Cerebellum (tissue), 4 donors: ENCODE measurements at places on chromosomes 3 and 15.

- no peak for DNase-seq
These were observed 8.0 kb downstream of the IGSF10 start for GRCh38 chr3:151452841-151453240.

GRCh38 chr15:23484870-23485269 is 37.8 kb upstream of the GOLGA6L2 start:
- no peak for DNase-seq

DNA sequence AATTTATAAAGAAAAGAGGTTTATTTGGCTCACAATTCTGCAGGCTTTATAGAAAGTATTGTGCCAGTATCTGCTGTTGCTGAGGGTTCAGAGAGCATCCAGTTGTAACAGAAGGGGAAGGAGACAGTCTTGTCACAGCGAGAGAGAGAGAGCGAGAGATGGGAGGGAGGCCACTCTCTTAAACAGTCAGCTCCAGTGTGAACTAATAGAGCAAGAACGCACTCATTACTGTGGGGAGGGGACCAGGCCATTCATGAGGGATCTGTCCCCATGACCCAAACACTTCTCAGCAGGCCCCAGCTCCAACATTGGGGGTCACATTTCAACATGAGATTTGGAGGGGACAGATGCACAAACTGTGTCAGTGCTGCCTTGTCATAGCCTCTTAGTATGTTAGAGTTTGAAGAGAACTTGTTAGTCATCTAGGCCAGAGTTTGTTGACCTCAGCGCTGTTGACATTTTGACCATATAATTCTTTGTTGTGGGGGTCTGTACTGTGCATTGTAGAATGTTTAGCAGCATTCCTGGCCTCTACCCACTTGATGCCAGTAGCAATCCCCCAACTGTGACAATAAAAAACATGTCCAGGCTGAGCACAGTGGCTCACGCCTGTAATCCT is 15.3 kb downstream of the STARD9 start:
- no peak for DNase-seq

DNA sequence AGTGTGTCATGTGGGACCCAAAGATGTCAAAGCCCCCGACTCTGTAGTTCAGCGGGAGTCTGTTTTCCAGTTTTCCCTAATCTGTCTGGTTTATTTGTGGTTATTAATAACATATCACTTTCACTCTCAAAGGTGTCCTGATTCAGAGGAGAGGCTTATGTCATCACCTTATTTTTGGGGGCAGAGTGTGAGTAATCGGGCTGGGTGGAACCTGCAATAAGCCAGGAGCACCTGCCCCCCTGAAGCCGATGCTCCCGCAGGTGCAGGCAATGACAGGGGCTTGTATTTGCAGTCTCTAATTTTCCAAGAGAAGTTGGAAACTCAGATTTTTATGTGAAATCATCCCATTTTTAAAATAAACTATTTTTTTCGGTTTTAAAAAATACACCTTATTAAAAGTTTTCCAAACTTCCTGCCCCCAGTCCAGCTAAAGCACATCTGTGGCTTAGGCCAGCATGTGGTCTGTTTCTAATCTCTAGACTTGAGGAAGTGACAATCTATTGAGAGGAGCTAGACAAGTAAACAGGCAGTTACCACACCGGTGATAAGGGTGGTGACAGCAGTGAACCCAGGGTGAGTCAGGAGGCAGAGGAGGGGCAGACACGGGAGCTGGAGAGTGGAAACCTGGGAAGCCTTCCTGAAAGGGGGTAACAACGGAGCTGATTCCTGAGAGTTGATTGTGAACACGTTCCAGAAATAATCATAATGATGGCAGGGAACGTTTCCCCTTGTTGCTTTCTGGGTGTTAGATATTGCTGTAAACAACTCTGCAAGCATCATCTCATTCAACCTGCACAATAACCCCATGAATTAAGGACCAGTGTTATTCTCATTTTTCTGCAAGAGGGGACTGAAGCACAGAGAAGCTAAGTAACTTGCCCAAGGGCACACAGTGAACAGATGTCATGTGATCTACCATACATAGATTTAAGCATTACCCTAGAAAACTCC is 37.2 kb downstream of the BHLHE40 start:
- DNase-seq: no peak

GRCh38 chr15:72796210-72796514 is 12.6 kb upstream of the ADPGK start:
- no peak for DNase-seq

DNA sequence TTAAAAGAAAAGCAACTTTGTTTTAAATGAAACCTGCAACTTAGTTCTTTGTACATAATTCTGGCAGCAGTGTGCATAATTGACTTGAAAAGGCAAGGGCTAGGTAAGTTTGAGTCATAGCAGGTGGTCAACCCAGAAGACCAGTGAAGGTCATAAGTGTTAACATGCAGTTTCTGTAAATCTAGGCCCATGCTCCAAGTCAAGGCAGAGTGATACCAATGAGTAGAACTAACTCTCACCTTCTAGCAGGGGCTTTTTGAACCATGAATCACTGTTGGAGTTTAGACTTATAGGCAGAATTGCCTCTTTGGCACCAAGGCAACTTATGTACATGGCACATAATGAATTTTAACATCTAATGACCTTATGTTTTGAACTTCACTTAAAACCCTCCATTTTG is 29.5 kb upstream of the IL20RB start:
- no peak for DNase-seq

GRCh38 chr3:72245183-72245811 is 460.3 kb upstream of the PROK2 start:
- peak; percentile 42 for DNase-seq

- no peak for DNase-seq
These were observed 270.6 kb upstream of the HES1 start for GRCh38 chr3:193865339-193865738.

- no peak for DNase-seq
These were observed 37.2 kb upstream of the PRR20G start for GRCh38 chr3:127324913-127325628.

DNA sequence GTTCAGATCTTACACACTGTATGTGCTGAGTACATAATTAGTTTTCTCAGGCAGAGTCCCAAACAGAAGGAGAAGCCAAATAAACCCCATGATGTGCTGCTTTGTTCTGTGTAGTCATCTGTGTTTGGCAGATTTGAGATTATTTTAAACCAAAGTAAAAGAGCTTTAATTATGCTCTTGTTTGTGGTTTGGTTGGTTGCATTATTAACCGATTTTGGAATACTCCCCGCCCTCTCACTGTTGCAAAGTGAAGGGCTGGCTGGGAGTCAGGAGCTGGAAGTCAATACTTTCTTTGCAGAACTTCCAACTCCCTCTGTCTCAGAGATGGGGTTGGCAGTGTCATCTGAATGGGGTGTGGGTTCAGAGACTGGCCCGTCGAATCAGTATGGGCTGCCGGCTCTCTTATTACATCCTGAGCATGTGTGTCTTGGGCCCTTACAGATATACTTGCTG is 34.4 kb downstream of the SLCO3A1 start:
- no peak for DNase-seq

- DNase-seq: no peak
These were observed 234.8 kb upstream of the WNT5A start for GRCh38 chr3:55721716-55722484.

- DNase-seq: no peak
These were observed 51.3 kb upstream of the MTMR10 start for GRCh38 chr15:31042751-31043150.

DNA sequence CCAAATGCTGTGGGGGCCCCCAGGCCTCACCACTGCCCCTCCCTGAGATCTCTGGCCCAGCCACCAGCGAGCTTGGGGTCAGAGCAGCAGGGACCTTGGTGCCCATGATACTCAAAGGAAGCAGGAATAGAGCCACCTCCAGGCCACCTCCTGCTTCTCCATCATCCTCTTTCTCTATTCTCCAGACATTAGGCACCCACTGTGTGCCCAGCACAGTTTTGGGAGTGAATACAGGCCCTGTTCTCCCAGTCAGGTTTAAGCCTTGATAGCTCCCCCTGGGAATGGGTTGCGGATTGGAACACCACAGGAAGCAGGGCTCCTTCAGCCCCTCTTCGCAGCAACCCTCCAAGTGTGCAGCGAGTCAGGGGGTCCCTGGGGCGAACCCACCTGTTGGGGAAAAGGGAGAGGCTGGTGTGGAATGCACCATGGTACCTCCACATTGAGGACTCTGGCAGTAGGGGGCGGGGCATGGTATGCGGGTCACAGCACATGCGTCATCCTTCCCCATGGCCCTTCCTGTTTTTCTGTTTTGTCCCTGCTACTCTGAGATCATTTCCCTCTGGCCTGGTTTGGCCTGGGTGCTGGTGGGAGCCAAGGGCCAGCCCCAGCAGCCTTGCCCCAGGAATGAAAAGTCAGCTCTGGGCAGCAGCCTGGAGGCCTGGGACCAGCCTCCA is 14.2 kb upstream of the SEMA3B start:
- DNase-seq: peak; percentile 45

DNA sequence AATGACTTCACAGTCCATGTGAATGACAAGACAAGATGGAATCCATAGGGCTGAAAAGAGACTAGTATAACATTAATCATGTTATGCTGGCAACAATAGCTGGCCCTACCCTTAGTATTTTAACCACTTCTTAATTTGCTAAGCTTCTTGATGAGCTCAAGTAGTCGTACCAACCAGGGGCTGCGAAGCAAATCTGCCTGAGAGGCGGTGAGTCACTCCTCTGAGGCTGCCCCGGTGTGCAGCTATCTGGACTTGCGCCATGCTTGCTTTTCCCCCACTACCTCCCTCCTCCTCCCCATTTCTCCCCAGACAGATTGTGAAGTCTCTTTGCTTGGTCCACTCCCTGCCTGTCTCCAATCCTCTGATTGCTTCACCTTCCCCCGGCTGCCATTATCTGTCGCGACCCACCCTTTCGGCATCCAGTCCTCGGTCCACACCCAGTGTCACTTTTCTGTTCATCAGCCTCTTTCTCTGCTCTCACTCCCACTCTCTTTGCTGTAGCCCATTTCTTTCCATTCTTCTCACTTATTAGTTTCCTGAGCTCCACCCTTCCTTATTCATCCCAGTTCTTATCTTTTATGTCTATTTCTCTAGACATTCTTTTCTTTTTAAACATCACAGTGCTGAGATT is 42.7 kb downstream of the DUT start:
- DNase-seq: no peak

DNA sequence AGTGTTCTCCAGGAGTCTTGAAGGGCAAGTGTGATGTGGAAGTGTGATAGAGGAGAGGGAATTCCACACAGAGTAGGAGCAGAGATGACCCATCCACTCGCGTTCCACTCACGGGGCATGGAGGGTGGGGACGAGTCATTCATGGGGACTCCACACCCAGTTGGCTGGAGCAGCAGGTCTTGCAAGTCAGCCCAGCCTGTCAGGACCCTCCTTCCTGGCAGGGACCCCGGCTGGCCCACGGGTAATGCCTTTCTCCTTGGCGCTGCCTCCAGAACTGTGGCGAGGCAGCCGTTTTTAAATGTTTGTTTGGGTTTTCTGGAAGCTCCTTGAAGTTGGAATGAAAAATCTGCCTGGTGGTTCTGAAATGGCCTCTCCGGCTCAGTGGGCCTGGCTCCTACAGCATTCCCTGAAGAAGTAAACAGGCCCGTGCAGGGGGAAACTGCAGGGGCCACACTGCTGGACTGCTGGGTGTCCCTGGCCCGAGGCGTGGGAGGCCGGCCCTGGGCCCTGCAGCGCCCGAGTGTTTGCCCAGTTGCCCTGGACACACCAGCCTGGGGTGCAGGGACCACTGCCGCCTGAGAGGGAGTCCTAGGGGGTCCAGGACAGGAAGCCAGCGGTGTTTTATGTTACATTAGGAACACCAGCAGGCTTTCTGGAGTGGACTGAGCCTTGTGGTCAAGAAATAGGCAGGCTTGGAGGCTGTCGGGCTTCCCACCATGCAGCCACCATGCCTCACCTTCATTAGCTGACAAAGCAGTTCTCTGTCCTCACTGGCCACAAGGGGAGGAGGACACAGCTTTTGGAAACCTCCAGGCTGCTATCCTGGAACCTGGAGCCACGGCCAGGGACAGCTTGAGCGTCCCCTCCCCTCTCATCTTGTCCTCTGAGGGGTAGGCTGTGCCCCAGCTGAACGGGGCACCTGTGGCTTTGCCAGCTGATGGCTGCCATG is 61.3 kb downstream of the CEMIP start:
- no peak for DNase-seq
